ENCODE measurements at places on chromosomes 5 and 9.

DNA sequence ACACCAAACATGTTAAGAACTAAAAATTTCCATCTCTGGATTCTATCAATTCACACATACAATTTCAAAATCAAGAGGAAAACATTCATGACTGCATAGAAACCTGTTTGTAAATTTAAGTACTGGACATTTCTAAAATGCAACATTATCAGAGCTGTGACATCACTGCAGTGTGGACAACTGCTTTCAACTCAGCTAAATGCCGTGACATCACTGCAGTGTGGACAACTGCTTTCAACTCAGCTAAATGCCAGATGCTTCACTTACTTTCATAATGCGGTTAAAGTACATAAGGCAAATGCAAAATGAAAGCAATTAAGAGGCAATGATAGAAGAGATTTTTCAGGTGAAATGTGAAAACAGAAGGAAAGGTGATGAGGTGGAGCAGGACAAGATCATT, 161.5 kb downstream of the ARL15 start:
- DNase-seq: no peak

GRCh38 chr9:91758491-91758981, 191.5 kb downstream of the ROR2 start:
- DNase-seq: no peak

DNA sequence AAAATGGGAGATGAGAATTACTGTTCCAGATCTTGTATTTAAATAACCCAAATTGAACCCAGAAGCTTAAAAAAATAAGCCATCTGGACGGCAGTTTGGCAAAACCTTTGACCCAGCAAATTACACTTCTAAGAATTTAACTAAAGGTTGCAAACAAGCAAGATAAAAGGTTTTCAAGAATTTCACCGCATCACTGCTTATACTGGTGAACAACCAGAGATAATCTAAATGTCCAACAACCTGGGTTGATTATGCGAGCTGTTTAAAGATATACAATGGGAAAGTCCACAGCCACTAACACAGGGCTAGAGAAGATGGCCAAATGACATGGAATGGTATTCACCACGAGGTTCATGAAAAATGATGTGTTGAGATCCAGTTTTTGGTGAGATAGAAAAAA, 149.3 kb downstream of the GNAQ start:
- no peak for DNase-seq

DNA sequence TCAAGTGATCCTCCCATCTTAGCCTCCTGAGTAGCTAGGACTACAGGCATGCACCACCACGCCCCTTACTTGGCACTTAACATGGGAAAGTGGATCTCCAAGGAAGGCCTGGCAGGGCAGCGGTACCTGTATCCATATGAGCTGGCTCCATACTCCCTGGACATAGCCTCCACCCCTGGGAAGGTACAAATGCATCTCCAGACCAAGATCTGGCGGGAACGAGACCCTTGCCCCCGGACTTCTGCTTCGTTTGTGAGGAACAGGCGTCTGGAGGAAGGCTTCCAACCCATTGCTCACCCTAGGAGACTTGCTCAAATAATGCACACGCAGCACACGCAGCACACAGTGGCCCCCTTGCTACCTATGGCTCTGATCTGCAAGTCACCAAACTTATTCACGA, 55.2 kb downstream of the CRB2 start:
- no peak for DNase-seq

DNA sequence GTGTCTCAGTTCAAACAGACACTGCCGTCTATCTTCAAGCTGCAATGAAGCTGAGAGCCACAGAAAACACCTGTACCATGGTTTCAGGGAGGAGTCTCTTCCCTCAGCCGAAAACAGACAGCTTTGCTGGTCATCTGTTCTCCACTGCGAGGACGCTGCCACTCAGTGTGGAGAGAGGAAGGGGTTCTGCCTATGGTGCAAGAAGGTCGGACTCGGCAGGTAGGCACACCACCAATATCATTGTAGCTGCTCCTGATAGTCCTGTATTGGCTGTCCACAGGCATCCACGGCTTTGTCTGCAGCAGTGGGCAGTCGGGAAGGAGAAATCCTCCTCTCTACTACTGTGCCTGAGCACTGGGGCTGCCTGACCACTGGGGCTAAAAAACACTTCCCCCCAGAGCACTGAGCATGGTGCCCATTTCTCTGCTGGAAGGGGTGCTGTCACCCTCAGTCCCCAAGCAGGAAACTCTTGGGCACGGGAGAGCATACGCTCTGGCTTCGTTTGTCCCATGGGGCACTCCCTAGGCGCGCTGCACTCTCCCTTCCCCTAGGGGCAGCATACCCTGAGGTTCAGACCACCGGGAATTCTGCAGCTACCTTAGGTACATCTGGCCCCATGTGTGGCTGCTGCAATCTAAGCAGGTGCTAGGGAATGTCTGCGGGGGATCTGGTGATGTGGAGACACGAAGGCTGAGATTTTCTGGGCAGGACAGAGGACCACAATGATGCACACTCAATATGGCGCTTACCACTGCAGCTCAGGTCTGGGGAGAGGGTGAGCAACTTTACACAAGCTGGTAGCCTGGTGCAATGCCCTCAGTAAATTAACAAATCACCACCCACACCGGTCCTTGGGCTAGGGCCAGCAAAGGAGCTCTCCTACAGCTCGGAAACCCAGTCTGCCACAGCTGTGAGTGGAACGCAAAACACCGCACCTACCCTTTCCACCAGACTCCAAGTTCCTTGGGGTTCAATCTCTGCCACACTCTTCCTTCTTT, 880.9 kb upstream of the SEMA6A start:
- DNase-seq: no peak

GRCh38 chr9:102237520-102237919, 499.1 kb upstream of the GRIN3A start:
- DNase-seq: no peak

DNA sequence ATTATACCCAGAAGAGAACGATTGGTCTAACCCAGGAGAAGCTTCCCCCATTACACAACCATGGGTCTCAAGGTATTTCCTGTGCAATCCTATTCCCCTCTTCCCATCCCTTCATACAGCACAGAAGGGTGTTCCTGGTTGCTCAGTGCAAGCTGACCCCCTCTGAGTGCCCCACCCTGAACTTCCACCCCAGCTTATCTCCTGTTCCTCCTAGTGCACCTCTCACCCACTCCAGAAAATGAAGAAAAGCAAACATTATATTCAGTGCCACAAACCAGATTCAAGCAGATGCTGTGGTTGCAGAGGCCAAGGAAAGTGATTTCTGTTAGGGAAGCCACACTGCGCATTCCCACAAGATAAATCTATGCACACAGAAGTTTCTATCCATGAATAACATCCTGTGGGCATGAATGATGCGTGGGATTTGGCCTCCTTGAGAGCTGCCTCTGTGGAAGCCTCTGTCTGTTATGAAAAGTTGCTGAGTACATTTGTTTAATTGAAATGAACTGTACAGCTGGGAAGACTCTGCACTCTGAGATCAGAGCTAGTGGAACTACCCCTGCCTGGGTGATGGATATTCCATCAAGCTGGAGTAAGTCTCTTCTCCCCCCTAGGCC, 2.2 kb upstream of the OR2S2 start:
- DNase-seq: no peak

DNA sequence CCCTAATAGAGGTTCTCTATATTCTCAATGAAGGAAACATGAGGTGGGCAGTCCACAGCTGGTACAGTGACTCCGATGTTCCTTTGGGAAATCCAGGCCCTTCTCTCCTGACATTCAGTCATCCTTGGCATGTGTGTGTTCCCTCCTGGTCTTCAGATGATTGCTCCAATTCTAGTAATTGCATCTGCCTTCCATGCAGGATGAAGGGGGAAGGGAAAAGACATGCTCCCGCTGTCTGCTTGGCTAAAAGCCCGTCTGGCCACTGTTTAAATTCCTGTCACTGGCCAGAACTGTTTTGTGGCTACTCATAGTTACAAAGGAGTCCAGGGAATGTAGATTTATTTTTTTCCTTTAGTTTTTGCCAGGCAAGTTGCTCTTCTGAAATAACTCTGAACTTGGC, 65.0 kb downstream of the MAST4 start:
- DNase-seq: no peak
